ENCODE measurements at places on chromosomes 16 and 17.

DNA sequence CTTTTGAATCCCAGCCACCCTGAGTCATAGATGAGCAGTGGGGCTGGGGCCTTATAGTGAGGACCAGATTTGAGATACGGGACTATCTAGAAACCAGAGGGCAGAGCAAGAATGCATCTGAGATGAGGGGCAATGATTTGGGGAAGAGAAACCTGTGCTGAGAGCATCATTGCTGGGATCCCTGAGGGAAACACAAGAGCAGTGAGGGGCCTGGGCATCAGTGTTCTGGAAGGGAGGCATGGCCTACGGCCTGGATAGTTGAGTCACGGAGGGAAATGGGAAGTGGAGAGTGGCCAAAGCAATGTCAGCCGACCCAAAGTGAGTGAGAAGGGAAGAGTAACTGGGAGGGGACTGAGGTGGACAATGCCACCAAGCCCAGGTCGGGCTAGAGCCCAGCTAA lies 5.2 kb downstream of the CAMTA2 start:
- DNase-seq = no peak

DNA sequence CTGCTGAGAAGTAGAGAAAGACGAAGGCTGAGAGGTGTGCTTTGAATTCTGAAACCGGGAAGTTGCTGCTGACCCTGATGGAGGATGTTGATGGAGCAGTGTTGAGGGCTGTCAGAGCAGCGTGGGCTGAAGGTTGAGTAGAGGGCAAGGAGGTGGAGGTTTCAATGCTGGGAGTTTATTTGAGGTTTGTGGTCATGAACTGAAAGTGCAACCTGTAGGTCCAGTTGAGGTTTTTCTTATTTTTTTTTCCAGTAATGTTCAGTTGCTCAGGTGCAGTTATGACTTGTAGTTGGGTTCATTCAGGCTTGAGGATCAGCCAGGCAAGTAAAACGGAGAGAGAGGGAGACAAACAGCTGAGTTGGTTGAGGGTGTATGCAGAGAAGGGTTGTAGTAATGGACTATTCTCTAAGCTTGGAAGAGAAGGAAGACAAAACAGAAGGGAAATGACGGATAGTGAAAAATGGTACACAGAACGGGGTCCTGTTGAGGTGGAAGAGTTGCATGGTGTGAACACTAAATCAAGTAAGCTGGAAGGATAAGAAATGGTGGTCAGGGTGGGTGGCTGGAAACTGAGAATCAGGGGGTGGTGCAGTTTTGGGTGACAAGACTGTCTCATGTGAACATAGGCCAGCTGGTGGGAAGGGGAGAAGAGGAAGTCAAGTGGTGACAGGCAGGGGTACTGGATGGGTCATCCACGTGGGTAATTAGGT lies 8.7 kb upstream of the UBE2G1 start:
- DNase-seq = no peak

- DNase-seq = no peak
Observed at GRCh38 chr16:58128711-58129096, 477 bp downstream of the CFAP20 start.

DNA sequence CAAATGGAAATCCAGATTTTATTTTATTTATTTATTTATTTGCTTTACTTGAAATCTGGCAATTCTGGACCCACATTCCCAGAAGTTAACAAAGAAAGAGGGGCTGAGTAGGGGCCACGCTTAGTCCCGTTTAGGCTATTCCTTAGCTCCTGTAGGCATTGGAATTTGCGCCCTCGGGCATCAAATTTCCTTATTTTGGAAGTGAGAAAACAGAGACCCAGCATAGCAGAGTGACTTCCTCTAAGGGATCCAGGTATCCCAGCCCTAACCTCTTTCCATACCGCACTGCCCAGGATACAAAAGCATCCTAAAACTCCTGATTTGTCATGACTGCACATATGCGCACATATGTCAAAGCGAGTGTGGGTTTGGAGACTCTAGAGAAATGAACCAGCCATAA lies 19.0 kb upstream of the SMG1 start:
- no peak for DNase-seq

- peak; percentile 85 for DNase-seq
Observed at GRCh38 chr17:2029911-2030778, at the start of gene DPH1. TSS of gene DPH1 (plus strand) at chr17:2030153. CDS start at chr17:2030170, 17 bp downstream.

Measured in NCI-H1417 (cell line).